Renal cortex interstitium (tissue), 15 donors: ENCODE measurements at places on chromosomes 6 and 20.

GRCh38 chr6:106005954-106006353, 80.2 kb upstream of the PRDM1 start:
- DNase-seq, result no peak

- DNase-seq, result no peak
Measured at GRCh38 chr6:129641344-129641743, 68.6 kb downstream of the ARHGAP18 start.

GRCh38 chr6:139698526-139699176, 324.2 kb upstream of the CITED2 start:
- no peak for DNase-seq

GRCh38 chr6:17957498-17957897, 29.9 kb downstream of the KIF13A start:
- no peak for DNase-seq

- DNase-seq, result no peak
Measured at GRCh38 chr20:9977629-9978028, 57.2 kb upstream of the ANKEF1 start.

DNA sequence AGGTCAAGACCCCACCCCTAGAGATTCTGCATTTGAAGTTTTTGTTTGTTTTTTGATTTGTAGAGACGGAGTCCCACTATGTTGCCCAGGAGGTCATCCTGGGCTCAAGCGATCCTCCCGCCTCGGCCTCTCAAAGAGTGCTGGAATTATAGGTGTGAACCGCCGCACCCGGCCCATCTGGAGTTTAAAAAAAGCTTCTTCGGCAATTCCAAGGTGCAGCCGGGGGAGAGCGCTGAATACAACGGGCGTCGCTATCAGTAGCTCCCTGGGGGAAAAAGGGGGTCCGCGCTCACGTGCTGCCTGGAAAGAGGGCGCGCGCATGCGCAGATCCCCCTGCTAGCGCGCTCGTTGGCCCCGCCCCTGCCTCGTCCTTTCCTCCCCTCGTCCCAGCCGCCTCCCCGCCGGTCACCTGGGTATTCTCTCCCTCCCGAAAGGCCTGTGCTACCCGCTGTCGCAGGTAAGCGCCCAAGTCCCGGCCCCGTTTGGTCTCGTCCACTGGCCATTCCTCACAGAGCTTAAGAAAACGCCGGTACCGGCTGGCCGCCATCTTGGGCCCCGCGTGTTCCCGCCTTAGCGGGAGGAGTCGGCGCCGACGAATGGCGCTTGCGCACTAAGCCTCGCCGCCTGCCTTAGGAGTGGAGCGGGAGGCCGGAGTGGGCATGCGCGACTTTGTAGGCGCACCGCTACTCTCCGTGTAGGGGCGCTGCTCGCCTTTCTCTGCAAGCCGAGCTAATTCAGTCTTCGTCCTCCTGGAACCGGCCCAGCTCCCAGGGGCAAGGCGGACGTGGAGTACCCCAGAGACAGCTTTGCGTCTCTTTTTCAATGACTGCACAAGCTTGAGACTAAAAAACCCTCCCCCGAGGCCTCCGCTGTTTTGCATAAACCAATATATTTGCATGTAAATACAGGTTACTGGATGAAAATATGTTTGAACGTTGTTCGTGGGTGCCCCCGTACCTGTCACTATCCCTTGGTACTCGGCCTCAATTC, at the start of gene UQCC2:
Gene UQCC2, minus strand, starts transcription at position 561 of the 990 bp plus-strand sequence. Its CDS starts 14 bp downstream, at position 547.
- peak; percentile 93 for DNase-seq

- DNase-seq, result no peak
Measured at GRCh38 chr6:160766657-160766988, 64.6 kb downstream of the PLG start.

DNA sequence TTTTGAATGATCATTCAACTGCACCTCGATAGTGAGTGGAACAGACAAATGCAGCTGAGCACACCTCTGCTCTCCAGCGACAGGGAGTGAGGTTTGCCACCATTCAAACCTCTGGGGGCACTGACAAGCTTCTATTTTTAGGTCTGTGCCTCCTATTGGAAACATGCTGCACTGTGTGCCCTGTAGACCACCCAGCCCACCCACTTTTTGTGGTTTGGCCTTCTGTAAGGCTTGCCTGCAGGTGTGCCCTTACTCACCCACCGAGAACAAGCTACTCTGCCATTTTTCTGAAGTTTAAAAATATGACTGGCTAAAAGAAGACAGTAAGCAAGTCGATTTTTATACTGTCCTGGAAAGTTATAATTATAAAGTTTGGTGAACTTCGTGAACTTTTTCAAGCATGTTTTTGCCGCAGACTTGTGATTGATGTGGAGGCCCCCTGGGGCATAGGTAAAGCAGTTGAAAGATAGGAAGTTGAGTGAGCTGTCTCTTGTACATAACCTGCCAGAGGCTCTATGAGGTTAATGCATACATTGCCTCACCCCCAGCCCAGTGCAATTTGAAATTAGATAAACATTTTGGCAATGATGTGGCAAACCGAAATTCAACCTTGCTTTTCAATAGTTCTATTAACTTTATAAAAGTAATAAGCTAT, 53.8 kb downstream of the ADGRG6 start:
- no peak for DNase-seq

- DNase-seq, result no peak
Measured at GRCh38 chr6:44415873-44416502, 28.5 kb downstream of the CDC5L start.

GRCh38 chr20:50987493-50988210, 29.0 kb downstream of the MOCS3 start:
- peak; percentile 71 for DNase-seq

DNA sequence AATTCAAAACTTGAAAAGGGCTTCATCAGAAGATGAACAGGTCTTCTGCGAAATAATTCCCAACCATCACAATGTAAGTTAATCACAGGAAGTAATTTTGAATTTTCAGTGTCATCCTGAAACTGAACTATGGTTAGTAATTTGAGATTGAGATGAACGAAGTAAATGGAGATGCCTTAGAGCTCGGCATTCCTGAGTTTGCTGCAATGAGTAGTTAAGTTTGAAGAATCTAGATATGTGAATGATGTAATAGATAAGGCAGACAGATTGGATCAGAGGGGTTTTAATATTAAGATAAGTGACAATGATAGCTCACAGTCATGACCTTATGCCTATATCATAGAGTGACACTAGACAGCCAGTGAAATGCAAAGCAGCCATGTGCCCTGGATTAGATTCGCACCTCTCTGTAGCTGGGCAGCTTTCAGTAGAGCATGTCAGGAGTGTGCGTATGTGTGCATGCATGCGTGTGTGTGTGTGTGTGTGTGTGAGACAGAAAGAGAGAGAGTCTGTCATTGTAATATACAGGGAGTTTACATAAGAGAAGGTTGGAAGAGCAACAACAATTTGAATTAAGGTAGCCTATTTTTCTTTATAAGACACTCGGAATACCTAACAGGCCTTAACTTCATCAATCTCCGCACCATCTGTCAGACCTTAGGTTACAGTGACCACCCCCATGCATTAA, 233.0 kb downstream of the GMPR start:
- peak; percentile 41 for DNase-seq

GRCh38 chr20:51635680-51636079, 93.2 kb upstream of the NFATC2 start:
- no peak for DNase-seq

DNA sequence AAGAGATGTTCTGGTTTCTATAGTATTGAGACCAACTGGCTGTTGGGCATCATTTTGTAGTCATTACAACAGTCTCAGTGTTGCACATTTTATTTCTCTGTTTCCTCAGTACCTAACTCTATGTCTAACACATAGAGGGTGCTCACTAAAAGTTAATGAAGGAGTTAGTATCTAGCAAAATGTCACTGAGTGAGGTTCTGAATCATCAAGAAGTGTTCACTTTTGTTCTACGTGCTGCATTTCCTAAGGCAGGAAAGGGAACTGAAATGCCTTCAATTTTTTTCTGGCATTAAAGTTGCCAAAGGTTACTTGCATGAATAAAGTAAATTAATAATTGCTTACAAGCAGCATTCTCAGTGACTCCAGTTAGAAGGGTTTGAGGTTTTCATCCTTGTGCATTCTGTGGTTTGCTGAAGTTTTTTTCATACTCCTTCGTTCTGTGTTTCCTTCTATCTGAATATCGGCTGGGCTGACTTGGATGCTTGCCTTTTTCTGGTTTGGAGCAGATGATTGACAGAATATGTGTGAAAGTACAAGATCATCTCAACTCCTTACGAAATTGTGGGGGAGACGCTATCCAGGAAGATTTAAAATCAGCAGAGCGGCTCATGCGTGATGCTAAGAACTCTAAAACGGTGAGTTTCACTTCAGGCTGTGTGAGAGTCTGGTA, 114.5 kb upstream of the SCGN start:
- no peak for DNase-seq

DNA sequence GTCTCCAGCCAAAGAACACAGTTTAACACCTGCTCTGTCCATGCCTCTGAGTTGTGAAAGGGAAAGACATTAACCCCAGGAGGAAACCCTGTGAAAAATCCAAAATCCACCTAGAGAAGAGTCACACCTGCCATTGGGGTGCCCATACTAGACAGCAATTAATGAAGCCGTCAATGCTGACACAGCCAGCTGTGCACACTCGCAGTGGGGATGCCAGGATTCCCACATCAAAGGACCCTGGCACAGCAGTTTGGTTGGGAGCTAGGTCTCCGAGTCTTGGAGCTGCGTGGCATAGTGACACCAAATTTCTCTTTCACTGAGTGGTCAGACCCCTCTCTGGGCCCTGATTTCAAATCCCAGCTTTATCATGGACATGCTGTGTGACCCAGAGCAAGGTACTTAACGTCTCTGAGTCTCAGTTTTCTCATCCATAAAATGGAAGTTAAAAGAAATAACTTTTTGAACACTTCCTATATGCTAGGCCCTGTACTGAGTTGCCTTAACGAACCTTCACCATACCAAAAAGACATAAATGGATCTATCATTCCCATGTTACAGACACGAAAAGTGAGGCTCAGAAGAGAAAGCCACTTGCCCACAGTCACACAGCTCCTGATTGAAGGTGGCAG, 30.8 kb downstream of the BPIFB1 start:
- DNase-seq, result no peak

- no peak for DNase-seq
Measured at GRCh38 chr20:36313476-36313875, 7.3 kb downstream of the DLGAP4 start.

- DNase-seq, result no peak
Measured at GRCh38 chr20:46375771-46376170, 30.6 kb downstream of the ELMO2 start.

GRCh38 chr6:46530896-46531295, 39.6 kb upstream of the RCAN2 start:
- DNase-seq, result no peak

- no peak for DNase-seq
Measured at GRCh38 chr6:72530152-72530551, 91.7 kb upstream of the KCNQ5 start.

DNA sequence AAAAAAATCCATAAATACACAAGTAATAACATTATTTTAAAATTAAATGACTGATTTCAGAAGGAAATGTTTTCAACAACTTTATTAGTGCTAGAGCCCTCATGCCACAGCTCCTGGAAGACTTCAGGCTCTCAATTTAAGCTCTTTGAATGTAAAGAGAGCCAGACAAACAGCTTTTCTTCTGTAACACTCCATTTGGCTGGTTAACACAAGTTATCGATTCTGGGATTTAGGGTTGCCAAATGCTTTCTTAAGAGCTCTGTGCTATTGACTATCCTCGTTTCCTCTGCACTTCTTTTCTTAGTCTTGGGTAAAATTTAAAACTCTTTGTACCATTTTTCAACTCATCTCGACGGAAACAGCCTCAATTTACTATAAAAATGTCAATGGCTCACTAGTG, 402.5 kb downstream of the PRKN start:
- no peak for DNase-seq

GRCh38 chr6:149458806-149459205, 26.0 kb downstream of the ZC3H12D start:
- DNase-seq, result no peak

GRCh38 chr6:108625581-108625980, 64.9 kb downstream of the FOXO3 start:
- DNase-seq, result no peak

- no peak for DNase-seq
Measured at GRCh38 chr6:138491017-138491416, 8.3 kb downstream of the NHSL1 start.

GRCh38 chr6:43355862-43356590, 13.4 kb downstream of the ZNF318 start:
- DNase-seq, result no peak

DNA sequence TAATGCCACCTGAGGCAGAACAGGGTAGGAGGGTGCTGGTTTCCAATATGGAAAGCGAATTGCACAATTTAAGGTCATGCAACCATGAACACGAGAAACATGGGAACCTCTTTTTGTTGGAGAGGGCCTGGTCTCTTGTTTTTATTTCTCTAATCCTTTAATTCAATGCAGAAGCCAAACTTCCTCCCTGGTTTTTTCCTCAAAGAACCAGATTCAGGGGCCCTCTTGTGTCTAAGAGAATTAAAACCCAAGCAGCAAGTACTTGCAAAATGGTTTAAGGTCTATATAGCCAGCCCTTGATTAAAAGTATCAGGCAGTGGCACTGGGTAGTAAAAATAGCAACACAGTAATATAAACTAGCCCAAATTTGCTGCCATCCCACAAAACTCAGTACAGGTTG, 19.5 kb downstream of the GSTA4 start:
- no peak for DNase-seq

DNA sequence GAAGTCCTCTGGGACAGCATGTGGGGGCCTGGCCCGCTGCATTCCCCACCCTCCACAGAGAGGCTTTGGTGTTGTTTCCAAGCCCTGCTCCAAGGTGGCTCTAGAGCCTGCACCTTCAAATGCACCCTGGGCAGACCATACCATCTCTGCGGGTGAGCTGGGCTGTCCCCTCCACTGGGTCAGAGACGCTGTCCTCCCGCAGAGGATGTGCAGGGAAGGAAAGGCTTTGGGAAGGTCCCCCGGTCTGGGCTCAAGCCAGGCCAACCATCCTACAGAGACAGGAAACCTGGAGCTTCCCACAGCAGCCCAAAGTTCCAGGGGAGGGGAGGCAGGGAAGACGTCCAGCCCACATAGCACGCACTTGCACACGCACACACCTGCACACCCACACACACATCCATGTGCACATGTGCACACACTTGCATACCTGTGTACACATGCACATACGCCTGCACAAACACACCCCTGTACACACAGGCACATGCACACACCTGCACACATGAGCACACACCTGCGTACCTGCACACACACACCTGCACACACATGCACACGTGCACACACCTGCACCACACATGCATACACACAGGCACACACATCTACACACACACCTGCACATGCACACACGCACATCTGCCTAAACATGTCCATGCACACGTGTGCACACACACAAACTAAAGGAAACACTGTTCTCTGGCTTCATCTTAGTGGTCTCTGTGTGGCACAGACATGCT, 155.4 kb downstream of the ERMARD start:
- DNase-seq, result no peak

DNA sequence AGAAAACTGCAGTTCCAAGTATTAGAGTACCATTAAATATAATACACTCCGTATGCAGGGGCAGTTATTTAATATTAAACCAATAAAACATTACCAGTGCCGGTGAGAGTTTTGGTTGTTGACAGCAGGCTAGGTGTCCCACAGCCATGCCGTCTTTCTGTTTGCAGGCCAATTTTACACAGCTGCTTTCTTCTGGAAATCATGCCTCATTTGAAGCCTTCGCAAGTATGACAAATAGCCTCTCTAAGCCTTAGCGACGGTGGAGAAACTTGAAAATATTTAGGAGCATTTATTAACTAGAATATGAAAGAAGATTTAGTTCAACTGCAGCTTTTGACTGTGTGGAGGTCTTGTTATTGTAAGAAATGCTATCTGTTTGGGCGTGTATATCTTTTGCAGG, 226.0 kb downstream of the BMP2 start:
- no peak for DNase-seq

GRCh38 chr20:23632711-23633573, 4.8 kb downstream of the CST3 start:
- DNase-seq, result no peak

GRCh38 chr20:54347166-54347833, 128.1 kb upstream of the DOK5 start:
- no peak for DNase-seq
